ENCODE measurements at places on chromosomes 3 and 15.

GRCh38 chr3:197227780-197228574, 70.4 kb downstream of the DLG1 start:
- DNase-seq = no peak

DNA sequence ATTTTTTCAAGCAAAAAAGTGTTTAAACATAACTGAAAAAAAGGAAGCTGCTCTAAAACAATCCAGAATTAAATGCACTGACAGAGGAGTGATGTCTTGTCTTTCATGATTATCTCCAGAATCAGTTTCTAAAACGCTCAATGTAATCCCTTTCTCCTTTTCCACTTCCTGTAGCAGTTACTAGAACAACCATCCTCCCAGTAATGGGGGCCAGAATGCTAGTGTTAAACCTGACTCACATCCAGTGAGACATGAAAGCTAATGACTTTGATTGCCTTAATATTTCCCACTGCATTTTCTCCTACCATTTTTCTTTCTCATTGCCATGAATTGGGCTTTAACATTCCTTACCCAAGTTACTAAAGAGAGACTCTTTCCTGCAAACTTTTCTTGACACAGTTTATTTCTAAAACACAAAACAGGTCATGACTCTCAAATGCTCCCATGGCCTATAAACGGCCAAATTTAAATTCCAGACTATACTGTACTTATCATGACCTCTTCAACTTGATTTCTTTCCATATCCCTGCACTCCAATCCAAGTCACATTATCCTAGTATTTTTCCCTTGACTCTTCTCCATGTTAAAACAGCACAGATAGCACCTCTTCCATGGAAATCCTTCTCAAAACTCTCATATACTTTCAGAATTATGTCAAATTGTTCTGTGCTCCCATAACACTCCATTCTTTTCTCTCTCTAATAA, 341.4 kb downstream of the NAALADL2 start:
- DNase-seq = no peak

- no peak for DNase-seq
Measured at GRCh38 chr3:95905182-95905581, 909.2 kb upstream of the EPHA6 start.

GRCh38 chr3:177561769-177562392, 364.6 kb upstream of the TBL1XR1 start:
- no peak for DNase-seq

- no peak for DNase-seq
Measured at GRCh38 chr3:195542316-195542697, 818 bp downstream of the PPP1R2 start.

GRCh38 chr3:131405411-131405810, 23.8 kb downstream of the NUDT16 start:
- no peak for DNase-seq

GRCh38 chr3:154059833-154060232, 61.4 kb upstream of the ARHGEF26 start:
- DNase-seq = no peak

- no peak for DNase-seq
Measured at GRCh38 chr3:86991840-86992435, 989 bp upstream of the VGLL3 start.
